ENCODE measurements at places on chromosomes 2 and 18.

- DNase-seq = no peak
Observed at GRCh38 chr2:15242936-15243461, 318.1 kb downstream of the NBAS start.

GRCh38 chr18:36559149-36559857, 261.8 kb downstream of the FHOD3 start:
- no peak for DNase-seq

DNA sequence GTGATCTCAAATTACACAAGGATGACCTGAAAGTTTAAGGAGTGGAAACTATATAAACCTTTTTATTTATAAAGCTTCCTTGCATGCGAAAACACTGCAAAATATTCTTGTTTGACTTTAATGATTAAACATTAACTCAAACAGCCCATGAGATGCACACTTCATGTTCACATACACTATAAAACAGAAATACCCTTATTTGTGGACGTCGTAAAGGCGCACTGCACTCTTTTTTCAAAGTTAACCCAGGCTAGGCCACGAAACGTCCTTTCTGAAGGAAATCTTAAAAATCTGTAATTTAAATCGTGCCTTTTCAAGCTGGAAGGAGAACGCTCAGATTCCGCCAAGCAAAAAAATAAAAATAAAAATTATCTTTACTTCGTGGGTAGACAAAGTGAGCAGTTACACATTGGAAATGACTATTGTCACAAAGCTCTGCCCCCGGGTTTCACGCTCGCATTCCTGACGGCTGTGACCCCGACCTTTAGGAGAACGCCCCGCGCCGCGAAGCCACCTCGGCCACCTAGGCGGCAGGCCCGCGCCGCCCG, 728 bp downstream of the FAM168B start:
- DNase-seq = no peak

DNA sequence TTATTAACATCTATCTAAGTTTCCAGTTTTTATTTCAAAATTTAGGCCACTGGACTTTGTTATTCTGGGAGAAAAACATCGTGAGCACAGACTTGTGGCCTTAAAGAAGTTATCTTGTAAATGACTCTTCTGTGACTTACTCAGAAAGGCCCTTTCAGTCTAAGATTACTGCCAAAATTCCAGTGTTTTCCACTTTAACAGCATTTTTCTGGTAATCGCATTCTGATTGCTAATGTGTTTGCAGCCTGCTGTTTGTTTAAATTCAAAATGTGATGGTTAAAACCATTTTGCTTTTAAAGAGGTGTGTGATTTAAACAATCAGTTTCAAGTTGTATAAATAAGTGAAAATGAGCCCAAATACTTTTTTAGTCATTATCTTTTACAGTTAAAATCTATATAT, 136.7 kb upstream of the DAPL1 start:
- no peak for DNase-seq

GRCh38 chr2:42113452-42113851, 55.7 kb upstream of the EML4 start:
- no peak for DNase-seq

DNA sequence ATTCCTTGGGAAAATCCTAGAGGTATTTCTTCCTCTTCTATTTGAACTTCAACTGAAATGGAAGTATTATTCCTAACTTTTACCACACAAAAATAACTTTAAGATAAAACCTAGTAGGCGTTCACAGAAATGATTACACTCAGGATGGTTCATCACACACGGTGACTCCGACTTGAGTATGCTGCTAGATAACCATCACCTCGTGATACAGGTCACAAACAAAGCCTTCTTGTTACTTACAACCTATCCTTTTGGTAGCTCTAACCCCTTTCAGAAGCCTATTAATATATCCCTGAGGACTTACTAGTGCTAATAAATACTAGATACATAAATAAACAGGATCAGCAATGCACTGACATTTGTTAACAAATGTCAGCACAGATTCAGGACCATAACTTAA, 101.0 kb upstream of the DNER start:
- DNase-seq = no peak

DNA sequence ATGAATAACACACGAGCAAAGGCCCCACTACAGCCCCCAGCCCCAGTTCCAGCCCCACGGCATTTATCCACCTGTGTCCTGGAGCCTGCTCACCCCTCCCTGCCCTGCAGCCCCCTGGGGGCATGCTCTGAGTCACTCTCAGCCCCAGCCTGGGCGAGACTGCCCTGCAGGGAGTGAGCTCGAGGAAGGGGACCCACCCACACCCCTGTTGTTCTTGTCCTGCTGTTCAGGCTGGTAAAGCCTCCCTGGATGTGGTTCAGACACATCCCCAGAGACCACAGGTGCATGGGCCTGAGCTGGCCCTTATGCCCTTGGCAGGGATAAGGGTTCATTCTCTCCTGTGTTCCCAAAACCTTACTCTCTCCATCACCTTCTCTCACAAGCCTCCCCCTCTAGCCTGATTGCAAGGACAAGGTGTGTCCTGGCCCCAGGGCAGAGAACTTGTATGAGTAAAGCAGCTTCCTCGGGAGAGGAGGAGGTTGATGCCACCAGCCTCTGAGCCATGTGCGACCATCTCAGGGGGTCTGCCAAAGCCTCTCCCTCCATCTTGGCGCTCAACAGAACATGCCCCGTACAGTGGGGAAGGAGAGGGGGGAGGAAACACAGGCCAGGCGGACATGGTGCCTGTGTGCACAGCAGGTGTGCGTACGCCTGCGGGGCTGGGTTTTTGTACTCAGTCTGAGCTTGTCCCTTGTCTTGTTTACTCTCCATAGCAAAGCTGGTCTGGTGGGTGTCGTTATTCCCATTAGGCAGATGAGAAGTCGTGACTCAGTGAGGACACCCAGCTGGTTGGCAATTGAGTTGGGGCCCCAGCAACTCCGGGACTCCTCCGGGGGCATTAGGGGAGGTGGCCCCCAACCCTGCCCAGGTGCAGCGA, 64.4 kb downstream of the CIB4 start:
- DNase-seq = peak; percentile 90

DNA sequence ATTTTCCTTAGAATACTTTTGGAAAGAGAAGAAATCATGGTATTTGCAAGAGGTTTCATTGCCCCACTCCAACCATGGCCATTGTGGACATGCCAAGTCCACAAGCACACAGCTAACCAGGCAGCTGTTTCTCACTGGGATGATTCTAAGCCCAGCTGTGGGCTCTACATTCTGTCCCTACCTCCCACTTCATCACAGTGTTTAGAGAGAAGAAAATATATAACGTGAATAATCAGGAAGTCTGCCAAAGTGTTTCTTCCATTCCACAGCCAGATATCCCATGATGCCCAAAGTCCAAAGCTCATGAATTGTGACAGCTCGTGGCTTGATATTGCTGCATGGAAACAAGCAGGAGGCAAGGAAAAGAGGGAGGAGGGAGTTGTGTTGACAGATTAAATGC, 433.7 kb upstream of the GYPC start:
- DNase-seq = no peak

GRCh38 chr2:127829845-127830246, 18.9 kb upstream of the WDR33 start:
- no peak for DNase-seq

GRCh38 chr2:218418717-218419458, at the start of gene VIL1:
VIL1 (plus strand) TSS chr2:218419123; CDS start chr2:218423779, 4,656 bp downstream.
- DNase-seq = no peak

DNA sequence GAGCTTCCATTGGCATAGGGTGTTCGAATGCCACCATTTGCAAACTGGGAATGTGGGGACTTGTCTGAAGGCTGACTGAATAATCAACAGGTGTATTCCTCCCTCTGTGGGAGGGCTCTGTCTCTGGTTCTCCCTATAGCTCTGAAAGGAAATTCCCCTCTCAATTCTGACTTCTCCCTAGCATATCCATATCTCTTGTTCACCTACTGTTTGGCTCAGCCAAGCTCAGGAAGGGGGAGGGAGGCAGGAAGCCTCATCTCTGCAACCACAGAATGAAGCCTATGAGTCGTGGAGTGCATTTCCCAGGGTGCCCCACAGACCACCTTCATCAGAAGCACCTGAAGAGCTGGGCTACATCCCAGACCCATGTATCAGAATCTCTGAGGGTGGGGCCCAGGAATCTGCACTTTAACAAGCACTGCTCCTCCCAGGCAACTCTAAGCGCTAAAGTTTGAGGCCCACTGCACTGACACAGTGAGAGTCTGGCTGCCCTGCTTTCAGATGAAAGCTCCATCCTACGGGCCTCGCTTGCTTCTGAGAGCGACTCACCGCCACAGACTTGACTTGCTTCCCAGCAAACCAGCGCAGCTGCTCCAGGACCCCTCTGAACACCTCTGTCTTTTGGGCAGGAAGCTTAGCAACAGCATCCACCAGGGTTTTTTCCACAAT, 32.0 kb downstream of the XDH start:
- no peak for DNase-seq

GRCh38 chr2:179255129-179255528, 9.5 kb downstream of the SESTD1 start:
- no peak for DNase-seq

GRCh38 chr2:111061191-111061590, 59.5 kb upstream of the BCL2L11 start:
- no peak for DNase-seq

DNA sequence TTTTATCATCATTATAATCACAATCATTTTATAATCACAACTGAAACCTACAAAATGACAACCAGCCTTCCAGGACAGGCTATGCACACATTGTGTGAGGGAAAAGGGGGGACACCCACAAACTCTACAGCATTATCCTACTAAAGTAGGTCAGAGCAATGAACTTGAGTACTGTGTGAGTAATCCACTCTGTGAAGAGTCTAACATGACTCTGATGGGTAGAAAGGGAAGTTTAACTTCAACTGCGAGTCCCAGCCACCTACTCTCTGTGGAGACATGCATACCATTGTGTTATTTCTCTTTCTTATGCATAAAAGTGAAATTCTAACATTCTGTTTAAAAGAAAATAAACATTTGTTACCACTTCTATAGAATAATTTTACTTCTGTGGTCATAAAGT, 177.9 kb downstream of the ZNF516 start:
- DNase-seq = no peak

- DNase-seq = no peak
Observed at GRCh38 chr2:120036145-120036544, 23.3 kb downstream of the EPB41L5 start.

GRCh38 chr2:152370783-152371182, 35.8 kb downstream of the FMNL2 start:
- no peak for DNase-seq

- no peak for DNase-seq
Observed at GRCh38 chr2:42848726-42849290, 56.4 kb upstream of the HAAO start.

DNA sequence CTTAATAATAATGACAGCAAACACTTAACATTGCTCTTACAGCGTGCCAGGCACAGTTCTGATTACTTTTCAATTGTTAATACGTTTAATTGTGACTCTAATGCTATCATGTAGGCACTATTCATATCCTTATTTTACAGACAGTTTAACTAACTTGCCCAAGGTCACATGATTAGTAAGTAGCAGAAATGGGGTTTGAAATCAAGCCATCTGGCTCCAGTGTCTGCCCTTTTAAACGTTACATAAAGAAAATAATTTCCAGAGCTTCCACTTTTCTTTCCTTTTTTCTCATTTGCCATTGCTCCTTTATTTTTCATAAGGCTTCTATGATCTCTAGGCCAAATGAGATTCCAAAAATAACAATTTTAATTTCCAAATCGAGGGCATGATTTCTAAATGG, 50.6 kb upstream of the IKZF2 start:
- DNase-seq = no peak

DNA sequence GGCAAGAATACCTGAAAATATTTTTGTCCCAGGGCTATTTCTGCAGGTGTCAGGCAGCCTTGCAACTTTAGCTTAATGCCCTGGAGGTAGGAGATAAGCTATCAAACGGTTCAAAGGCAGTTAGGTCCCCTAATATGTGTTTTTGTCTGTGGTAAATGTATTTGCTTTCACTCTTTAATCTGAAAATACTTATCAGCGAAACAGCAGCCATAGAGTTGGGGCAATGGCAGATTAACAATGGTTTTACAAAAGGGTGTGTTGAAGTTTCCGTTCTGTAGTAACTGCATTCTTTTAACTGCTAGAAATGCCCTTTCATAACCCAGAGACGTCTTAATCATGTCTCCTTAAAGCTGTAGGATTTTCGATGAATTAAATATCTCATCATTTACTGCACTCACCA, 265.0 kb upstream of the TRIB2 start:
- no peak for DNase-seq

GRCh38 chr2:25151718-25152117, 16.7 kb downstream of the POMC start:
- no peak for DNase-seq

GRCh38 chr2:195337597-195337996, 319.4 kb upstream of the SLC39A10 start:
- no peak for DNase-seq

- no peak for DNase-seq
Observed at GRCh38 chr18:77993188-77993981, 743.7 kb downstream of the GALR1 start.

GRCh38 chr2:241813644-241814392, 4.8 kb downstream of the NEU4 start:
- DNase-seq = no peak

- no peak for DNase-seq
Observed at GRCh38 chr18:6836331-6836730, 106.8 kb downstream of the ARHGAP28 start.

- no peak for DNase-seq
Observed at GRCh38 chr18:77071711-77072292, 60.8 kb downstream of the MBP start.

DNA sequence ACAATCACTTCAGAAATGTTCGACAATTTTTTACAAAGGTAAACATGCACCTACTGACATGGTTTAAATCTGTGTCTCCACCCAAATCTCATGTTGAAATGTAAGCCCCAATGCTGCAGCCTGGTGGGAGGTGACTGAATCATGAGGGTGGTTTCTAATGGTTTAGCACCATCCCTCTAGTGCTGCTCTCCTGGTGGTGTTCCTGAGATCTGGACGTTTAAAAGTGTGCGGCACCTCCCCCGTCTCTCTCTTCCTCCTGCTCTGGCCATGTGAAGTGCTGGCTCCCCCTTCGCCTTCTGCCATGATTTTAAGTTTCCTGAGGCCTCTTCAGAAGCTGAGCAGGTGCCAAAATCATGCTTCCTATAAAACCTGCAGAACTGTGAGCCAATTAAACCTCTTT, 28.3 kb downstream of the MAP3K2 start:
- no peak for DNase-seq

- no peak for DNase-seq
Observed at GRCh38 chr18:14971461-14972185, 223.7 kb downstream of the ANKRD30B start.

GRCh38 chr18:3121259-3121658, 98.5 kb downstream of the MYOM1 start:
- no peak for DNase-seq

DNA sequence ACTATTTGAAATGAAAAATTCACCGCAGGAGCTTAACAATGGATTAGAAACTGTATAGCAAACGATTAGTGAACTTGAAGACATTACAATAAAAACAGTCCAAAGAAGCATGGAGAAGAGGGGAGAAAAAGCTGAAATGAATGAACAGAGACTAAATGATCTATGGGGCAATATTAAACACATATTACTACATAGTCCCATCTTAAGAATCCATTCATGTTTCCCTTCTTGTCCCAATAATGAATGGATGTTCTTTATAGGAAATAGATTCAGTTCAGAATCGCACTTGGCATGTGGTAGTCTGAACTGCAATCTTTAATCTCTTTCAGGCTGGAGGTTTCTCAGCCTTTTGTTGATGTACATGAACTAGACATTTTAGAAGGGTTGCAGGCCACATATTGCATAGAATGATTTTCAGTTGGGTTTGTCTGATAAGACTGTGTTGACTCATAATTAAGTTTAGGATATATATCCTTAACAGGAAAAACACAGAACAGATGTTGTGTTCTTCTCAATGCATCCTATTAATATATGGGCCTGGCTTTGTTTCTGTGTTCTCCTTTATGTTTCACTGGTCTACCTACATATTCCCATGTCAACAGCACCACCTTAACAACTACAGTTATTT, 27.9 kb downstream of the CCDC88A start:
- DNase-seq = no peak
